ENCODE measurements at places on chromosomes 16 and 17. TPM values are rescaled to one million over a fixed set of nuclear protein-coding genes. Genes with fewer than 3 reads are reported as not detected.
A peak's percentile ranks its signal among the peaks of the same experiment; 100 is the strongest.

DNA sequence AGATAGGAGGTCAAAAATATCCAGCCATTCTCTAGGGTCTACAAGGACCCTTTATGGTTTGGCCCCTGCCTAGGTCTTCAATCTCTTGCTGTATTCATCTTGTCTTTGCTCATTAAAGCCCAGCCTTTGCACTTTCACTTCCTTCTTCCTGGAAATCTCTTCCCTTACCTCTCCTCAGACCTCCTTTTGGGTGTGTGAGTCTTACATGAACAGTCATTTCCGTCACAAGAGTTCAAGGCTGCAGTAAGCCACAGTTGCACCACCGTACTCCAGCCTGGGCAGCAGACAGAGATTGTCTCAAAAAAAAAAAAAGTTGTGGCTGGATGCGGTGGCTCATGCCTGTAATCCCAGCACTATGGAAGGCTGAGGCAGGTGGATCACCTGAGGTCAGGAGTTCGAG, 6.0 kb upstream of the ATP1B2 start:
- DNase-seq = no peak

DNA sequence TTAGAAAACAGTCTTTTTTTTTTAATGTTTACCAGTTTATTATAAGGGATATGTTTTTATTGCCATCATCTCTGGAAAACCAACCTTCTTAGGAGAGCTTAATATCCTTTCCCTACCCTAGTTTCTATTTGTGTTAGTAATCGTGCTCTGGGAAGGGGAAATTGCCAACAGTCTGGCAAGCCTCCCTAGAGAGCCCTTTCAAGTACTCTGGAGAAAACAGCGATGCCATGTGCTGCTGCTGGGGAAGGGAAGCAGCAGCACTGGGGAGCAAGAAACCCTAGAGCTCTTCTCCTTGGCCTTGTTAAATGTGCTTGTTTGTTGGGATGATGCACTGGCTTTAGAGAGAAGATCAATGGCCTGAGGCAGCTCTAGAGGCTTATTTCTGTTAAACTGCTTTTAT, 10.3 kb downstream of the RETREG3 start:
- DNase-seq = no peak

GRCh38 chr17:48804936-48805411, 12.1 kb downstream of the TTLL6 start:
- DNase-seq = peak; percentile 75

GRCh38 chr16:87764600-87765472, 950 bp downstream of the KLHDC4 start:
- no peak for DNase-seq

DNA sequence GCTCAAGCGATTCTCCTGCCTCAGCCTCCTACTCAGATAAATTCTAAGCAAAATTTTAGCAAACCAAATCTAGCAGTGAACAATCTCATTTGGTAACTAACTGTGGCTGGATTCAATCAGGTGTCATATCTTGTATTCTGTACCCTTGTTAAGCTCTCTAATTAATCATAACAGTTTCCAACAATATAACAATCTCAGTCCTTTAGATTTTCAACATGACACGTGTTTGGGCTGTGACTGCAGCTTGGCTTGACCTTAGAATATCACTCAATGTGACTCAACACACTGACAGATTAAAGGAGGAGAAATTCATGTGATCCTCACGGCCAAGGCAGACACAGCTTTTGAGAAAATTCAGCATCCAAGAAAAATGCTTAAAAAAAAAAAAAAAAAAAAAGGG, 133.6 kb downstream of the BANP start:
- DNase-seq = no peak

TNS4 gene
- 0.06 TPM for total RNA-seq

GCGR gene
- total RNA-seq = not detected

GRCh38 chr16:75095204-75095621, 21.4 kb downstream of the LDHD start:
- DNase-seq = no peak

All from psoas muscle (tissue), 8 donors.